Muscle of back (tissue), 13 donors: ENCODE measurements at places on chromosomes 16 and 17. TPM values are rescaled to one million over a fixed set of nuclear protein-coding genes. Genes with fewer than 3 reads are reported as not detected.

Gene FAM171A2
- polyA plus RNA-seq: 81.1 TPM

DNA sequence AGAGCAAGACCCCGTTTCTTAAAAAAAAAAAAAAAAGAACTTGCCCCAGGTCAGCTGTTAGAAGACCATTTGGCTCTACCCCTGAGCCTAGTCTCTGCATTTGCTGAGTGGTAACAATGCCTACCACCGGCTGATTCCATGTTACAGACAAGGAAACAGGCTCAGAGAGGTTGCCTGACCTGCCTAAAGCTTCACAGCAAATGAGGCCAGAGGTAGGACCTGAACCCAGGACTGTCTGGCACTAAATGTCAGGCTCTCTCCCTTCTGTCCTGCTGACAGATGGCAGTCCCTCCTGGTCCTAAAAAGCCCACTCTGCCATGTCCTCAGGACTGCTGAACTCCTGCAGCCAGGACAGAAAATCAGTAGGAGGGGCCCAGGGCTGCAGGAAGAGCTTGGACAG, 5.8 kb downstream of the STX1B start:
- no peak for DNase-seq

DNA sequence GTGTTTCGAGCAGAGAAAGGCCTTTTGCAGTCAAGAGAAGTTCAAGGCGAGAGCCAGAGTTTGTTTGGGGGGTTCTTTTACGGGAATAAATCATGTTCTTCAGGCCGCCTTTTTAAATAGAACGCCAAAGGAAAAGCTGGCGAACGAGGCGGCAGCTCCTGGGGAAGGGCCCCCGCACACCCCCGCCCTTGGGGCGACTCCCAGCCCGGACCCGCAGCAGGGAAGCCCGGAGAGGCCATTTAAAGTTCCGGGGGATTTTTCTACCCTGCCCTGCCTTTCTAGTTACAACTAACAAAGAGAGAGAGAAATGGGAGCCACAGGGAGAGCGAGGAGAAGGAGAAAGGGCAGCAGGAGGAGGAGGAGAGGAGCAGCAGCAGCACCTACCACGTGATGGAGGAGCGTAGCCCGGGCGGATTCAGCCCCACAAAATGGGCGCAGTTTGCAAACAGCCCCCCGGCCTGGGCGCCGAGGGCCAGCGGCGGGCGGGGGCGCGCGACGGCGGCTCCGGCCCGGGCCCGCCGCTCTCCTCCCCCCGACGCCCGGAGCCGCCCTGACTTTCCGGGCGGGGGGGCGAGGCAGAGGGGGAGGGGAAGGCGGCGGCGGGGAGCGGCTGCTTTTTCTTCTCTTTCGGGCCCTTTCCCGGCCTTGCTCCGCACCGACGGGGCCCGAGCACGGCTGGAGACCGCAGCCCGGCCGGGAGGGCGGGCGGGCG, 634 bp downstream of the KANSL1 start:
- DNase-seq: peak; percentile 75

Gene FOXJ1
- polyA plus RNA-seq: not detected

Gene CCL8
- polyA plus RNA-seq: 1.4 TPM

Gene CYTH1
- polyA plus RNA-seq: 23.3 TPM

DNA sequence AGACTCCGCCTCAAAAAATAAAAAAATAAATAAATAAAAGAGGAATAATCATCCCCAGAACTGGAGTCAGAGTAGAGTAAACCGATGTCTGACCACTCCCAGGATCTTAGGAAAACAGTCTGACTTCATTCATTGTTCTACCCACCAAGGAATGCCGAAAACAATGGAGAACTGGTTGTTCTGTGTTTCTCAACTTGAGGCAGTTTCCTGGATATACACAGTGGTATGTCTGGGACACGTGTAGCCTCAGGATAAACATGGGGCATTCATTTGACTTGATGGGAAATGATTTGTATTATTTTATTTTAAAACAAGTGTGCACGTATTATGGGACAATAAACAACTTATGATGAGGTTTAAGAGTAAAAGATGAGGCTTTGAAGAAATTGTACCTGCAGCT, 32.8 kb upstream of the PAFAH1B1 start:
- DNase-seq: no peak

- DNase-seq: no peak
These were observed 17.1 kb downstream of the CUEDC1 start for GRCh38 chr17:57938061-57938502.

DNA sequence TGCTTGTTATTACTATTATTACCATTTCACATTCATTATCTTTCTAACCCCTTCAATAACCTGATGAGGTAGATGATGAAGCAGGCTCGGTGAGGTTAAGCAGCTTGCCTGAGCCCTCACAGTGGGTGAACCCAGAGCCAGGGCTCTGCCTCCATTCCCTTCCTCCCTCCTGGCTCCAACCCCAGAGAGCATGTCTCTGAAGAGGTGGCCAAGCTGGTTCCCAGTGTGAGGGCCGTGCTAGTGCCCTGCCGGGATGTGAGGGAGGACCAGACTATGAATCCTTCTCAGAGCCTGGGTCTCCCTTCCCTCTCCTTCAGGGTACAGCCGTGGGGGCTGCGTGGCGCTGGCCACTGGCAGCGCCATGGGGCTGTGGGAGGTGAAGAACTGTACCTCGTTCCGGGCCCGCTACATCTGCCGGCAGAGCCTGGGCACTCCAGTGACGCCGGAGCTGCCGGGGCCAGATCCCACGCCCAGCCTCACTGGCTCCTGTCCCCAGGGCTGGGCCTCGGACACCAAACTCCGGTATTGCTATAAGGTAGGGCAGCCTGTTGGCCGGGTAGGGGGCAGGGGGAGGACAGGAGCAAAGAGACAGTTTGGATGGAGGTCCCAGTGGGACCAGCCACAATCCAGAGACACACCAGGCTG, 49.6 kb downstream of the MRC2 start:
- no peak for DNase-seq

DNA sequence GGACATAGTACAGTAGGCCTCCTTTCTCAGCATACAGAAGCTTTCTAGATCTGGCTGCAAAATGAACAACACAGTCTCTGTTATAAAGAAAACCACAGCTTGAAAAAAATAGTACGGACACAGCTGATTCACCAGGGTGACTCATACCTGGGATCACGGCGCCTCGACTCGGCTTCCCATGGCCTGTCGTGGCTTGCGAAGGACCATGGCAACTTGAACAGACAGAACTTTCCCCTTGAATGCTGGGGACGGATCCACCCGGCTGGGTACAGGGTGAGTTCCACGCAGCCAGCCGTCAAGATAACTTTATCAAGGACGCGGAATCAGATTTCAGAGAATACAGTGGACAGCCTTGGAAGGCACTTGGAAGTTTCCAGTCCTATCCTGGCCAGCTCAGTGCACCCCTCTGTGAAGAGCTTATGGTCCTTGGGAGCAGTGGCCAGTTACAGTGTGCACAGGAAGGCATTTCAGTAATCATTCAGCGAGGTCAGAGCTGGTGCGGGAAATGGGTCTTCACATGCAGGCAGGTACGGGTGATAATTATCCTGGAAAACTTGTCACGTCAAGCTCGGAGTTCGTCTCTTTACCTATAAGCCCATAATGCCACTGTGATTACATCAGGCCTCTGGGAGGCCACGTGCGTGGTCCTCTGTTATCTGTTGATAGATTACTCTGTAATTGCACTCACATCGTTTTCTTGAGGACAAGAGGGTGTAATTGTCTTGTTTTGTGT, 57.9 kb upstream of the MAF start:
- no peak for DNase-seq

Gene KRT33A
- polyA plus RNA-seq: not detected

DNA sequence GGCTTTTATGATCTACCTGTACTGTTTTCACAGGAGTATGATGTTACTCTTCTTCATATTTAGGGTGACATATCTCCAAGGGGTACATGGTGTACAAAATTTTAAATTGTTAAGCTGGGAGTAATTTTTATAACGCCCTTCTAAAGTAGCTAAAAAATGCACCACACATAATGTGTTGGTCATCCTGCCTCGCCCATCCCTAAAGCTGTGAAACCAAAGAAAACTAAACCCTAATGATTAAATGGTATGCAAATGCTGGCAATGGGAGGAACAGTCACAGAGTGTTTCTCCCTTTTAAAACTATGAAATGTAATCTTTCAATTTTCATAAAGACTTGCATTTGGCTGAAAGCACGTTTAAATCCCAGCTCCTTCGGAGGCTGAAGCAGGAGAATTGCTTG, 2.0 kb upstream of the KRT24 start:
- DNase-seq: no peak

DNA sequence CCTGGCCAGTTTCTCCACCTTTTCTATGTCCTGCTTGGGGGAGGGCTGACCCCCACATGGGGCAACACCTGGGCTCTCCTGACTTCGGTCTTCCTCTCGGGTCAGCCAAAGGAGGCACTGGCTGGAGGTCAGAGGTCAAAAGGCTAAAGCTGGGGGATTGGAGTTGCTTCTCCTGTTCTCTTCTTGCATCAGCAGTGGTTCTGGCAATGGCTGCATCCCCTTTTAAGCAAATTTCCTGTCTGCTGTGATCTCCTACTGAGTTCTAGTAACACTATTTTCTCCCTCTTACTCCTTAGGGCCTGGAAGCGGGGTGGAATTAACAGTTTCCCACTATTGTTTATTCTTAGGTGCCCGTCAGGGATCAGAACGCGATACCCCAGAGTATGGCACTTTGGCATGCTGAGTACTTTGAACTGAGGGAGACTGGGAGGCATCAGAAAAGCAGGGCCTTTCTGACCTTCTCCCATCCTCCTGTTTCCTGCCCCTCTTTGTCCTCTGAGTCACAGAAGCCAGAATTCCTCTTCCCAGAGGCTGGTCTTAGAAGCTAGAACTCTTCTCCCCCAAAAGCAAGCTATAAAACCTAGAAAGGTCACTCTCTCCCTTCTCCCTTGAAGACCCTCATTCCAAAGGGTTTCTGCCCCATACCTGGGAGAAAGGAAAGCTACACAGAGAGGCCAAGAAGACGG, 268.2 kb downstream of the STX8 start:
- DNase-seq: no peak

- DNase-seq: no peak
These were observed 603.8 kb upstream of the PSMD7 start for GRCh38 chr16:73692861-73693260.

- DNase-seq: no peak
These were observed 1357.4 kb upstream of the GOT2 start for GRCh38 chr16:60091529-60091928.

DNA sequence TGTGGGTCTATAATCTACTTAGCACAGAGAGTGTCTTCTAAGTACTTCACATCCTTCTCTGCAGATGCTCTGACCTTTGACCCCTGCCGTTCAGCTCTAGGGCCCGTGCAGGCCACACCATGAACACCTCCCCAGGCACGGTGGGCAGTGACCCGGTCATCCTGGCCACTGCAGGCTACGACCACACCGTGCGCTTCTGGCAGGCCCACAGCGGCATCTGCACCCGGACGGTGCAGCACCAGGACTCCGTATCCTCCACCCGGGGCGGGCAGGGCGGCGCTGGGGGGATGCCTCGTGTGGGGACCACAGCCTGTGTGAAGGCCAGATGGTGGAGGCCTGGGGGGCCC, 686 bp downstream of the MLST8 start:
- DNase-seq: no peak

- no peak for DNase-seq
These were observed 3.0 kb downstream of the PRR35 start for GRCh38 chr16:563072-563644.

DNA sequence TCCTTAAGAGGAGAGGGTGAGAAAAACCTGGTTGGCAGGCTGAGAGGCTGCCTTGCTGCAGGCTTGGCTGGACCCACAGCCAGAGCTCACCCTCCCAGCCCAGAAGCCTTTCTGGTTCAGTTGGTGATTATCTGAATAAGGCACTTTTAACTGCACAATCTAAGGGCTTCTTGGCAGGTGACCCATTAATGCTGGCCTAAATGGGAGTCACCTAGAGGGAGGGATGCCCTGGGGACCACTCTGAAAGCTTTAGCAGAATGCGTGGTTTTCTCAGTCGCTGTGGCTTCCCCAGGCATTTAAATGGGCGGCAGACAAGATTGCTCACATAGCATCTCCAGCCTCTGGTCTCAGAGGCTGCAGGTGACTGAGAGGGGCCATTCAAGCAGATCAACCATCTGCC, 33.2 kb upstream of the SHISA9 start:
- no peak for DNase-seq

DNA sequence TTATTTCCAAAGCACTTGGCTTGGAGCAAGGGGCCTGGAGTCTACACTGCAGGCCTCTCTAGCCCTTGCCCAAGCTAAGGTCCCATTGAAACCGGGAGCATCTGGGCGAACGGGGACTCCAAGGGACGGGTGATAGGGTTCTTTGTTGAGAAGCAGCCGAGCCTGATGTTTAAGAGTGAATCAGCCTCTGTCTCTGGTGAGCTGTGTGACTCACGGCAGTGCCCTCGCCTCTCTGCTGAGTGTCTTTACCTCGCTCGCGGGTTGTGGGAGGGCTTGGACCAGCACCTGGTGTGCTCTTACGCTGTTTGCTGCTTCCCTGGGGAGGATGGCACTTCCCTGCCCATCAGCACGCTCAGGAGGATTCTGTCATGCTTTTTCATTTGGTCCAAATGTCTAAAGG, 1.3 kb downstream of the HGS start:
- DNase-seq: no peak

GRCh38 chr16:69201291-69201690, 14.3 kb downstream of the SNTB2 start:
- DNase-seq: no peak

DNA sequence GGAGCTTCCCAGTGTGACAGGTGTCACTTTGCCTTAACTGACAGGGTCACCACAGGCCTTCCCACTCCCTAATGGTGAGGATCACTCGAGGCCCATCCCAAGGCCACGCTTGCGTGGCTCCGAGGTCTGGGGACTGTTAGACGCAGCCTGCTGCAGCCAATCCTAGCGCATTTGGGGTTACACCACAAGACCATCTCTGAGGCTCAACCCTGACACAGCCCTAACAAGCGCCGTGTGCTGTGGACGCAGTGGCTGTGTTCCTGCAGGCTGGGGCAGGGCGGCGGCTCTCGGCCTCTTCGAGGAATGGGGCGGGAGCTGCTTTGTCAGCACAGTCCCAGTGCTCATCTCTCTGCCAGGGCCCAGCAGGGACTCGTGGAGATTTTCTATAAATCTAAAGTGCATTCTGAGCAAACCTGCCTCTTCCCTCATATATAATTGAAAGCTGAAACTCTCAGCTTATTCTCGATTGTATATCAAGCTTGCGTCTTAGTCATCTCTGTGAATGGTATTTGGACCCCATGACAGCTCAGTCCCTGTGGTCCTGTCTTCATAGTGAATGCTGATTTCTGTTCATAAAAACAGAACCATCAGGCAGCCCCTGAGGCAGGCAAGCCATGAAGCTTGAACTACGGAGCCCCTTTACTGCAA, 65.8 kb upstream of the CHMP6 start:
- DNase-seq: no peak

DNA sequence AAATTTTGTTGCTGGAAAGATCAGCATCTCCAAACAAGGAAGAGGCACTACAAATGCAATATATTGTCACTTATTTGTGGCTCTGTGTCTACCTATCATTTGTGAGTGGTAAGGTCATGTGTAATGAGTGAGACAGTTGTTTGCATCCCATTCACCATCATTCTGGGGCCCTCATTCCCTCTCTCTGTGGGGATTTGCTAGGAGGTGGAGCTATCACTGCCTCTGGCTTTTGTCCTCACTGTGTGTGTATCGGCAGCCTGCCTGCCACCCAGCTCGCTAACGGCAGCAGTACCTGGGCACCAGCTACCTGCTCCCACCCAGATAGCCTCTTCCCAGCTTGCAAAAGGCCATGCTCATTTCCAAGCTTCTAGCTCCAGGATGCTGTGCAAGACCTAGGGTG, 379.2 kb upstream of the ZFHX3 start:
- DNase-seq: no peak
